ENCODE measurements at places on chromosomes 5 and 9.

DNA sequence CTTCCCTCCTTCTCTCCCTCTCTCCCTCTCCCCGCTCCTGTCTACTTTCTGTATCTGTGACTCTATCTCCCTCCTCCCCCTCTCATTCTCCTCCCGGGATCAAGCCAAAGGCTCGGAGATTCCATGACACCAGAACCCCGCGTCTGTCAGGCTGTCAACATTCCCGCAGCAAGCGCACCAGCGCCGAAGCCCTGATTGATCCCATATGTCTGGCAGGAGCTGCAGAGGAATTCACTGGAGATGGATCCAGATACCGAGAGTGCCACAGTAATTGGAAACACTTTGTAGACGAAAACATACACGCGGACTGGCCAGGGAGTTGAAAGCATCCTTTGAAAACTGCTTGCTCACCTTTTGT lies 300 bp upstream of the SVEP1 start:
- DNase-seq: peak; percentile 66

GRCh38 chr9:13292782-13293181 lies 13.3 kb upstream of the MPDZ start:
- DNase-seq: no peak

DNA sequence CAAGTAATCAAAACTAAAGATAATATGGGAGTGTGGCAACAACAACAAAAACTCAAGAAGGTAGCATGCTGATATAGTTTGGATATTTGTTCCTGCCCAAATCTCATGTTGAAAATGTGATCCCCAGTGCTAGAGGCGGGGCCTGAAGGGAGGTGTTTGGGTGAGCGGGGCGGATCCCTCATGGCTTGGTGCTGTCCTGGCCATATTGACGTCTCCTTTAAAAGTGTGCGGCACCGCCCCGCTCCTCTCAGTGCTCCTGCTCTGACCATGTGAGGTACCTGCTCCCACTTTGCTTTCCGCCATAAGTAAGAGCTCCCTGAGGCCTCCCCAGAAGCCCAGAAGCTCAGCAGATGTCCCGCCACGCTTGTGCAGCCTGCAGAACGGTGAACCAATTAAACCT lies 25.6 kb downstream of the MED27 start:
- DNase-seq: no peak

GRCh38 chr5:59724482-59725391 lies 168.8 kb downstream of the PDE4D start:
- DNase-seq: no peak

DNA sequence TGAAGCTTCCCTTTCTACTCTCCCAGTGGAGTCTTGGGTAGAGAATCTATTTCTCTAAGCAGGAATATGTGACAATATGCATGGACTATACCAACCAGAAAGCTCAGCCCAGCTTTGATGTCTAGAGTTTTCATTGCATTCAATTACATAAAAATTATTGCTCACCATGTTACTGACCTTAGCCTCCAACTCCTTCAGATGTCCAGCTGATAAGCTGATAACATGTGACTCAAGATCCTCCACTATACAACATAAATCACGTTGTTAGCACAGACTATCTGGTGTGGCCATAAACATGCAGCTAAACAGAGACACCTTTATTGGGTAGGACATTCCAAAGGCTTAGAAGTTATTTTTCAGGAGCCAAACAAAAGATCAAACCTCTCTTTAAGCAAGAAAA lies 1168.2 kb downstream of the CDH12 start:
- no peak for DNase-seq

GRCh38 chr9:89391585-89391984 lies 73.3 kb downstream of the SECISBP2 start:
- DNase-seq: no peak

- DNase-seq: no peak
Measured at GRCh38 chr5:34591723-34592122, 64.4 kb upstream of the RAI14 start.

DNA sequence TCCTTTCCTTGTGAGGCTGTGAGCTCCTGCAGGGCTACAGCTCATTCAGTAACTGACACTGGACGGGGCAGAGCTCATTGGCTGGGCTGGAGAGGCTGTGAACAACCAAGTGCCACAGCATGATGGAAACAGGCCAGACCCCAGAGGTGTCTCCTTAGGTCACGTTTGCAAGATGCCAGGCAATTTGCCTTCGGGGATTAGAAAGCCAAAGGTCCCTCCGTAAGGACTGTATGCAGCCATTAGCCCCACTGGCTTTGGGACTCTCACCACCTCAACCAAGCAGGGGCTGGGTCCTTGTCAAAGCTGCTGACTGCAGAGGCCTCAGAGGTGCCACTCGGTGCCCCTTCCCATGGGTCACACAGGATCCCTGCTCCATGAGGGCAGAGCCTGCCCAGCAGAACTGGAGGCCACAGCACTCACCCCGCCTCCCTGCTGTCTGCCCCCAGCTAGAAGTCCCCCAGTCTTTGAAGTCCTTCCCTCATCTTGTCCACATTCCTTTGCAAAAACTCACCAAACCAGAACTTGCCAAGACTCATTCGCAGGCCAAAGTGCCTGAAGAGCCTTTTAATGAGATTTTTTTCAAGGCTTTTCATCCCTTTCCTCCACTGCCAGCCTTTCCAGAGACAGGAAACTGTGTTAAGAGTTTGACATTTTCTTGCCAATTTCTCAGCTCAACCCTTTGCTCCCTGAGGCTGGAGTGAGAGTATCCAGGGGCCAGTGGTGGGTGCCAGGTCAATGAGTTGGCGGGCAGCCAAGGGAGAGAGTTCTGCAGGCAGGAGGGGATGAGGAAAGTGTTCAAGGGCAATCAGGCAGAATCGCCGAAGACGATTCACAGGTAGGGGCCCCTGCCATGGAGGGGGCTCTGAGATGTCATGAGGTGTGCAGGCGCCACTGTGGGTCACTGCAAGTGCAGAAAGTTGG lies 39.7 kb upstream of the SLC25A51 start:
- peak; percentile 54 for DNase-seq

DNA sequence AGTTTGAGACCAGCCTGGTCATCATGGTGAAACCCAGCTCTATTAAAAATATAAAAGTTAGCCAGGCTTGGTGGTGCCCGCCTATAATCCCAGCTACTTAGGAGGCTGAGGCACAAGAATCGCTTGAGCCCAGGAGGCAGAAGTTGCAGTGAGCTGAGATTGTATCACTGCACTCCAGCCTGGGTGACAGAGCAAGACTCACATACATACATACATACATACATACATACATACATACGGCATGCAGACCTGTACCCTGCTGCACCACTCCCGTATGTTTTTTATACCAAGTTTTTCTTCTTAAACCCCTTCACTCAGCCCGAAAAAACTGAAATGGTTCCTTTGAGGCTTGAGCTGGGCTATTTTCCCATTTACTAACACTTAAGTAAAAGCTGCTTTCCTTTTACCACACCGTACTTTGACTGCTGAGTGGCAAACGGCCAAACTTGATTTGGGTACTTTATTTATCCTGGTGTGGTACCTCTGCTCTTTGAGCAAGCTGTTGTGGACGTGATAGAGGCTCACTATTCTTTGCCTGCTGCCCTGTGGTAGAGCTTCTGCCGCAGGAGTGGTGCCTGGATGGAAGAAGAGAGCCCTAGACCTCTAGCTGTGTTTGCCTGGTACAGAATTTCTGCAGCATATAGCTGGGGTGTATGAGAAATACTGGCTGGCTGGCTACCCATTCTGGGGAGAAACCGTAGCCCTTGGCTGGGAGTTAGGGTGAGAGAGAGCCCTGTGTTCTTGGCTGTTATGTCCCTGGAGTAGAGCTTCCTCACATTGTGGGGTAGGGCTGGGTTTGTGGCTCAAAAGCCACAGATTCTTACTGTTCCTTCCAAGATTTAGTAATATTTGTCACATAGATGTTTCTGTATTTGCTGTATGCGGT lies 19.4 kb downstream of the IPO11 start:
- DNase-seq: no peak

- DNase-seq: no peak
Measured at GRCh38 chr9:81832571-81833285, 95.5 kb upstream of the SPATA31D4 start.

- no peak for DNase-seq
Measured at GRCh38 chr5:159814805-159815585, 101.3 kb upstream of the ADRA1B start.

- DNase-seq: no peak
Measured at GRCh38 chr5:34009610-34010009, 1.8 kb upstream of the AMACR start.

- no peak for DNase-seq
Measured at GRCh38 chr5:145429170-145429569, 406.0 kb downstream of the PRELID2 start.

GRCh38 chr5:57172466-57173318 lies 1.2 kb upstream of the GPBP1 start:
- no peak for DNase-seq

DNA sequence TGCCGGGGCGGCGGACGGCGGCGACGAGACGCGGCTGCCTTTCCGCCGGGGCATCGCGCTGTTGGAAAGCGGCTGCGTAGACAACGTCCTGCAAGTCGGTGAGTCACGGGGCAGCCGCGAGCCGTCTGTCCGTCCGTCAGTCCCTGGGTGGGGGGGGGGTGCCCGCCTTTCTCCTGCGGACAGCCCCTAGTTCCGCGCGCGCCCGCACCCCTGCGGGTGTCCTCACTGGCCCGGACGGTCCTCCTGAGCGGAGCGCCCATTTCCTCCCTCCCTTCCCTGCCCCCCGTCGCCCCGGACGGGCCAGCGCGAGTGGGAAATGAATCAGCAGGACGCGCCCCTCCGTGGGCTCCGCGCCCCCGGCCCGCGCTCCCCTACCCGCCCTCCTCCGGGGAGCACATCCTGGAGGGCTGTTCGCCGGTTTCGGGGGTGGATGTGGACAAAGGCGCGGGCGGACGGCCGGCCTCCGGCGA lies 828 bp downstream of the ZSWIM6 start:
- peak; percentile 84 for DNase-seq

DNA sequence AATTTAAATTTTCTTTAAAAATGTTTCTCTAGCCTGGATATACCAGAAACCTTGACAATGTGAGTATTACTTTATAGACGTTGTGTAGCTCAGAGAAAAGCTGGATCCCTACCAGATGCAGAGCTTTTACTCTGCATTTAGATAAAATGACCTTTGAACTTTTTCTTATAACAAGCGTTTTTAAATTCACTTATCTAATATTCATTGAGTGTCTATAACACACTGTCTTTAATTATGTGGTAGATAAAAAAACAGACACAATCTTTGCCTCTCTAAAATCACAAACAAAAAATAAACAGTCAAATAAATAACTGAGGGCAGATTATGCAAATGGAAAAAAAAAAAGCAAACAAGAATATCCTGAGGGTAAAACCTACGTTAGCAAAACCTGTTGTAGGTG lies 773.6 kb downstream of the CDH12 start:
- DNase-seq: no peak

DNA sequence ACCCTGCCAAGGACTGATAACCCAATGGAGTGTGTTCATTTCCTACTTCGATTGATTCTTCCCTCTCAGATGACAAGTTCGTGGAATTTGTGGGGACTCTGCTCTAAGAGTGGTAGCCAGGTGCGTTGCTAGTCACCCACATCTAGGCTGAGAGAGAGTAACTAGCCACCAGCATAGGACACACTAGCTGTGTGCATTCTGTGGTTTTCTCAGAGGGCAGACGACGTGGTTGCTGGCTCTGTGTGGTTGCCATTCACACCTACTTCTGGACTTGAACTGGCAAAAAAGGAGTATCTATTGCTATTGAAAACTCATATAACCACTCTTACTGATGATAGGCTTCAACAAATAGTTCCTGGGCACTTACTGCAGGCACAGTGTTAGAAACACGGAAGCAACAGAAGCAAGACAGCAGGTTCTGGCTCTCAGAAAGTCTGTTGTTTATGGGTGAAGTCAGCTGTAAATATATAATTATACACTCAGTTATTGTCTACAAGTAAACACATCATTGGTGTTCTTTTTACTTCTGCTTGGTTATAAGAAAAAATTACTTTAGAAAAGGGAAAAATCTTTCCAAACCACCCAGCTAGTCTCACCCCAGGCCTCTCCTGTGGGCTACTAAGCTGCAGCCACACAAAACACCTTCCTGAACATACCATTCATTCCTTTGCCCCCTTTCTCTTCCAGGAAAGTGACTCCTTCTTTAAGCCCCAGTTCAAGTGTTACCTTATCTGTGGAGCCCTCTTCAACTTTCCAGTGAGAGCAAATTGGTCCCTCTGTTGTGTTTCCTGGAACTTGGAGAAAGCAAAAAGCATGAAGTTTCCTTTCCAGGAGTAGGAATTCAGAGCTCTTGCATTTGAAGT lies 151.1 kb upstream of the HAPLN1 start:
- no peak for DNase-seq

DNA sequence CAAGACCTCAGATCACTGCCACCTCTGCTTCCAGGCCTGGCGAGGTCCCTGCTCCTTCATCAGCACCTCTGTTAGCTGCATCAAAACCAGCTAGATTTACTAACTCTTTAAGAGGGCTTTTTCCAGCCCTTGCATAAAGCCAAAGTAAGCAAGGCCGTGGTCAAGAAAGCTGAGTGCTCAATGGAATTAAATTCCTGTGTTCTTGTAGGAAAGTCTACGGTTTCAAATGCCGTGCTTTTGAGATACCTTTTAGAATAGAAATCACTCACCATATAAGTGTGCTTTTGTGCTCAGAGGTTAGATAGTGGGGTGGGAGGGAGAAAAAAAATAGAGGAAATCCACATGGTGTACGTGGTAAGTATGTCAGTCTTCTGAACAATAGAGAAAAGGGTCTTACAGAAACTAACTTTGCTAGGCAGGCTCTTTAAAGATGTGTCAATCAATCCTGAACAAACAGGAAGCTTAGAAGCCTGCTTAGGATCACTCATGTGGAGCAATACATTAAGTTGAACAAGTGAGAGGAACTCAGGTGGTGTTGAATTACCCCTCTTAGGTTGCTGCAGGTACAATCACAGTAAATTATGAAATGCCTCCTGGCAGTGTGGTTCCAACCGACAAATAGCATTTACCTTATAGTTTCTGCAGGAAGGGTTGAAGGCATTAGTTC lies 79.7 kb downstream of the SEMA6A start:
- no peak for DNase-seq

DNA sequence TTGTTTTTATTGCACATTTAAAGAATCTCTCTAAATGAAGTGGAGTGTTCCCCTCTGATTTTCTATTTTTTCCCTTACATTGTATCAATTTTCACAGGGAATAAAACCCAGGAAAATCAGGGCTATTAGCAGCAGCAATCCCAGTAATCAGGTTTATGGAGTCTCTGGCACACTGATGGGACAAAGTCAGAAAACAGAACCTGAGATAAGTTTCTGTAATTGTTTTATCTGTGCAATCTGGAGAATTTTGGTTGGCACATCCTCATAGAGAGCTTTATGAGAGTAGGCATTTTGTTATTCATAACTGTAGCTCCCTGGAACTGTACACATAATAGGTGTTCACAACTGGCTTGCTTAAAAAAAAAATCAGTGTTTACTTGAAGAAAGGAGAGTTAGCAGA lies 96.9 kb upstream of the IL6ST start:
- no peak for DNase-seq

- no peak for DNase-seq
Measured at GRCh38 chr9:17816431-17817027, 237.7 kb downstream of the SH3GL2 start.

Measured in Right ventricle myocardium inferior (tissue), 1 donor.